ENCODE measurements at places on chromosomes 2 and 18.
A peak's percentile ranks its signal among the peaks of the same experiment; 100 is the strongest.

GRCh38 chr18:79164706-79165105, 95.5 kb downstream of the ATP9B start:
- no peak for DNase-seq

DNA sequence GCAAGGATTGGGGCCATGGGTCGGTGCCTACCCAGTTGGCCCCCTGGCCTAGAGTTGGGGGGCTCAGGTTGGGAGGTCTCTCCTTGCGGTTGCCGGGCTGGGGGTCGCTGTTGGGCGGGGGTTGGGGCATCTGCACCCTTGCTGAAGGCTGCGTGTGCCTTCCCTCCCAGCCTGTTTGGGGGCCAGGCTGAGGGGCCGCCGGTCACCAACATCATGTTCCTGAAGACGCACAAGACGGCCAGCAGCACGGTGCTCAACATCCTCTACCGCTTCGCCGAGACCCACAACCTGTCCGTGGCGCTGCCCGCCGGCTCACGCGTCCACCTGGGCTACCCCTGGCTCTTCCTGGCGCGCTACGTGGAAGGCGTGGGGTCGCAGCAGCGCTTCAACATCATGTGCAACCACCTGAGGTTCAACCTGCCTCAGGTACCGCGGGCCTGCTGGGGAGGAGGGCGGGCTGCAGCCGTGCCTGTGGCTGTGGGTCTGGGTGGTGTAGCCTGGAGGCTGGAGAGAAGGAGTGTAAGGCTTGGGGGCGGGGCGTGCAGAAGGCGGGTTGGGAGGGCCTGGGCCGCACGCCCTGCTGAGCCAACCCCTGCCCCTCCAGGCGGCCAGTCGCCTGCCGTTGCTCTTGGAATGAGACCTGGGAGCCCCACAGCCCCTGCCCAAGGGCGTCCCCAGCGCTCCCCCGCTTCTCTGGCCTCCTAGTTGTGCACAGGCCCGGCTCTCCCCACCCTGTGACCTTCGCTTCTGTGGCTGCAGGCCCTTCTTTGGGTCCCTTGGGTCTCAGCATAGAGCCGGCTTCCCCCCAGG, 7.2 kb upstream of the NEU4 start:
- DNase-seq: no peak

DNA sequence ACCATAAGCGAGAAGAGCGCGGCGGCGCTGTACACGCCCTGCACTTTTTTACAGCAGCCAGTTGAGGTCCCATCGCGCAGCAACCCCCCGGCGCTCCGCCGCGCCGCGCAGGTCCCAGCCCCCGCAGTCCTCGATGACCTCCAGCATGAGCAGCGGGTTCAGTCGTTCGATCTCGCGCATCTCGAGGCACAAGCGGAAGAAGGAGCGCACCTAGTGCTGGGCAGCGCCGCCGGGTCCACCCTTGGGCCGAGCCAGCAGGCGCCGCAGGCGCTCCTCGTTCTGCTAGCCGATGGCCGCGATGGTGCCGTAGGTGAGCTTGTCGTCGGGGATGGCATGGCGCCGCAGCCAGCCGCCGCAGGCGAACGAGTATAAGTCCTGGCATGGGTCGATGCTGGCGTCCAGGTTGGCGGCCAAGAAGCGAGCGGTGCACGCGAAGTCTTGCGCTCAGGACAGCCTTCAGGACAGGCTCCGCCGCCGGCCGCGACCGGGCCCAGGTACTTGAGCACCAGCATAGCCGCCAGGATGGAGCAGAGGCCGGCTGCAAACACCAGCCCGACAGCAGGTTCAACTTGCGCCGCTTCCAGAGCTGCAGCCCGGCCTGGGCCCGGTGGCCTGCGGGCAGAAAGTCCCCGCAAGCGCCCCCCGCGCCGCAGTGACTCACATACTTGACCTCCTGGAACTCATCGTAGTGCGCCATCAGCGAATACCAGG, 8.3 kb downstream of the ALPP start:
- no peak for DNase-seq

- DNase-seq: peak; percentile 55
Measured at GRCh38 chr18:77572537-77572936, 322.9 kb downstream of the GALR1 start.

DNA sequence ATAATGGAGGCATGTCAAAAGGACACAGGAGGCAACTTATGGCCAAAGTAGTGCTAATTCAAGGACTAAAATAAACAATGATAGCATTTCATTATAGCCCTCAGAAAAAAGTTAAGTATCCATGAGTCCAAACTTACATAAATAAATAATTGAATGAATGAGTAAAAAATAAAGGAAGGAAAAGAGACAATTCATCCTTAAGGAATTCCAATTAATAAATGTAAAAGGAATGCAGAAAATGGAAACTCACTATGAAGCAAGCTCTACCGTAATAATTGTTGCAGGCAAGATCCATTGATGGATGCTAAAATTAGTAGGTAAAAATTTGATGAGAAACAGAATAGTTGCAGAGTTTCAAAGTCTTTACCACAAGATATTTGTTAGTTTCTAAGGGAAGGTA, 88.2 kb upstream of the RAPGEF4 start:
- no peak for DNase-seq

DNA sequence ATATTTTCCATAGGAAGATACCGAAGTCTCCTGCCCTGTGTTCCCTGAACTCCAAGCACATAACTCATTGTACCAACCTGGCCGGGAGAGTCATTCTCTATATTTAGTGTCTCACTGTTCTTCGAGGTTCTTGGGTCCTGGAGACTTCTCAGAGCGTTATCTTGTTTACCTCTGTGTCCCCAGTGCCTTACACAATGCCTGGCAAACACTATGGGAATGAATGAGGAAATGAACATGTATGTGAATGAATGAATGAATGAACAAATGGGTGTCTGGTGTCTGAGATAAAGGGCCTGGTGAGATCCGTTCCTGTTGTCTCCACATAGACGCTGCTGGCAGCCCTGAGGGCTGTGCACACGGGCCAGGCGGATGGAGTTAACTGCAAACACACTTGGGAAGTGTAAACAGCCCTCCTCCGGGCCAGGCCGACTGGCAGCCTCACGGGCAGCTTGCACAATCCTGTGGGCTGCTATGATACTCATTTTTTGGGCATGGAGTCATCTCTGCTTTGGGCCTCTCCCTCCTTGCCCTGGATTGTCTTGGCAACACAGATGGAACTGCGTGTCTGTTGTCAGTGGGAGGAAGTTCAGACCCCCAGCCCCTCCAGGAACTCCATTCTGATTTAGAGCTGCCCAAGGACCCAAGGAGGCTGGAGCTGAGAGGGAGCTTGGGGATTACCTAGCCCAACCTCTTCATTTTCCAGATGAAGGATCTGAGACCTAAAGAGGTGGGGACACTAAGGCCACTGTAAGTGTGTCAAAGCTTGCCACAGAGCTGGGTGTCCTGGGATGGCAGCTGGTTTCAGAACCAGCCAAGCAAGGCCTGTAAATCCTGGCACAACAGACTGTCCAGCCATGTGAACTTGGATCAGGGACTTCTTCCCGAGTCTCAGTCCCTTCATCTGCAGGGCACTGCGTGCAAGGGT, 124.4 kb downstream of the INHBB start:
- DNase-seq: no peak

GRCh38 chr2:170815746-170816503, 762 bp upstream of the GAD1 start:
- peak; percentile 10 for DNase-seq
